ENCODE measurements at places on chromosomes 11 and 22.
A peak's percentile ranks its signal among the peaks of the same experiment; 100 is the strongest.

GRCh38 chr11:69377029-69377952, 83.3 kb downstream of the MYEOV start:
- no peak for DNase-seq

GRCh38 chr22:34592123-34592740, 473.7 kb upstream of the ISX start:
- DNase-seq, result no peak

DNA sequence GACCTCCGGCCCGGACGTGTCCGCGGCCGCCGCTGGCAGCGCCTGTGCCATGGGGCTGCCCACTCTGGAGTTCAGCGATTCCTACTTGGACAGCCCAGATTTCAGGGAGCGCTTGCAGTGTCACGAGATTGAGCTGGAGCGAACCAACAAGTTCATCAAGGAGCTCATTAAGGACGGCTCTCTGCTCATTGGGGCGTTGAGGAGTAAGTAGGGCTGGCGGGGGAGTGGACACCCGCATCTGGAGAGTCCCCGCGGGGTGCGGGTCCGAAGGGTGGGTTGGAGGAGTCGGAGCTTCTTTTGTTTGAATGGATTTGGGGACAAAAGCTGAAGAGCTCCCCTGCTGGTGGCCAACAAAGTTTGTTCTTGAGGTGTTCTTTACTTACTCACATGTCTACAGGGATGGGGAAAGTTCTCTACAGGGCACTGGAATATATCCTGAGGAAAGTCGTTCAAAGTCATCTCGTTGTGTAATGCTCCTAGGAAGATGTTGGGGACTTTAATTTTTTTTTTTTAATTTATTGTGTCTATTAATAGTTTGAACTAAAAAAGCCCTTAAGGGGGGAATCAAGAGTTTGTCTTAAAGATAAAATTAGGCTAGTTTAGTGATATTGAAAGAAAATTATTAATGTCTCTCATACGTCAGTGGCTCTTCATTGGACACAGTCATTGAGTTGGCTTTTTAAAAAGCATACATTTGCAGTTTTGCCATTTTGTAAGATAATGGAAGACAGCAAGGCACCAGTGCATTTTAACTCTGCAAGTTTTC, 725 bp downstream of the ARHGAP42 start:
- peak; percentile 78 for DNase-seq

- DNase-seq, result no peak
Observed at GRCh38 chr11:128862908-128863660, 4.0 kb downstream of the KCNJ1 start.

GRCh38 chr11:76598426-76598839, 72.1 kb downstream of the LRRC32 start:
- no peak for DNase-seq

- no peak for DNase-seq
Observed at GRCh38 chr22:41408665-41409064, 26.9 kb downstream of the TEF start.

DNA sequence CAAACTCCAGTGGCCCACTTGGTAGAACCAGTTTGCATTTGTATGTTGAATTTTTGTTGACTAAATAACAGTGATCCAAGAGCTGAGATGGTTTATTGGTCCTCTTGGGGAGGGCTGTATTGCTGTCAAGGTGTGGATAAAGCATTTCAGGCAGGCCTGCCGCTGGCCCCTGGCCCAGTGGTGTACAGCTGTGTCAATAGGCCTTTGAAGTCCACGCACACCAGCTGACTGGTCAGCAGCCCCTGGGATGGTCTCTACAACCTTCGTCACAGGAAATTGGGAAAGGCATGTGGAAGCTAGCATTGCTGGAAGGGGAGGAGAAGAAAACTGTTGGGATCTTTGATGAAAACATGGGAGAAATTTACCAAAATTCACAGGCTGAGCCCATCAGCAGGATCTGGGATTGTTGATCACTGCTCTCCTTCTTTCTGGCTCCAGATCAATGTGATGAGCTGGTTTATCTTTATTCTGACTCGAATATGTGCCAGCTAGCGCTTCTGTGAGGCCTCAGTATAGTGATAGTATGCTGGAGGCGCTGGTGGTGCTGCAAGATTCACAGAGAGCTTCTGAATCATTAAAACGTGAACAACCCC, 12.5 kb upstream of the E2F8 start:
- no peak for DNase-seq

GRCh38 chr22:31607696-31608095, 54.3 kb downstream of the PISD start:
- no peak for DNase-seq

DNA sequence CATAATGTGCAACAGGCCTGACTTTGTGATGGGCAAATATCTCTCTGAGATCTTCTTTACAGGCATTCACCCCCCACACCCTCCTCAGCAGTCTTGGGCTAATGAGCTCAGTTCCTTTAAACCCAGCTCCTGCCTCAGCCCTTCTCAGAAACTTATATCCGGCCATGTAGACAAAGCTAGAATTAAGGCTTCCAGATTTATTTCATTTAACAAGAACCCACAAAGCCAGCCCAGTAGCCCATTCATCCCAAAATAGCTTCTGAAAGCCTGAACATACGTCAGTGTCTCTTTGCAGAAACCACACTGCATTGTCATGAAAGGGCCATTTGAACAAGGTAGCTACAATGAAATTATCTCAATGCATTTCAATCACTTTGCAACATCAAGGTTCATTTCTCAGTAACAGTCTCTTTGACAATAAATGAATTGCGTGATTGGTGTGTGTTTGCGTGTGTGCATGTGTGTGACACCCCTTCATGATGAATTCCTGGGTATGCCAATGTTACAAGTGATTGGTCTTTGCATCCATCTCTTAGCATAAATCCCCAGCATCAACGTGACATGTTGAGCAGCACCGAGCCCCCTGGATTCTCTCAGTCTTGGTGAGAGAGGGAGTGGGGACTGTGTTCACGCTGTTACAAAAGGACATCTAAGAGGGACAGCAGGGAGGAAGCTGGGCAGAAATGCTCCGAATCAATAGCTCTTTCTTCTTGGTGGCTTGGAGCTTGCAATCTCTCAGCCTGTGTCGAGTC, 299.6 kb downstream of the KIRREL3 start:
- no peak for DNase-seq

DNA sequence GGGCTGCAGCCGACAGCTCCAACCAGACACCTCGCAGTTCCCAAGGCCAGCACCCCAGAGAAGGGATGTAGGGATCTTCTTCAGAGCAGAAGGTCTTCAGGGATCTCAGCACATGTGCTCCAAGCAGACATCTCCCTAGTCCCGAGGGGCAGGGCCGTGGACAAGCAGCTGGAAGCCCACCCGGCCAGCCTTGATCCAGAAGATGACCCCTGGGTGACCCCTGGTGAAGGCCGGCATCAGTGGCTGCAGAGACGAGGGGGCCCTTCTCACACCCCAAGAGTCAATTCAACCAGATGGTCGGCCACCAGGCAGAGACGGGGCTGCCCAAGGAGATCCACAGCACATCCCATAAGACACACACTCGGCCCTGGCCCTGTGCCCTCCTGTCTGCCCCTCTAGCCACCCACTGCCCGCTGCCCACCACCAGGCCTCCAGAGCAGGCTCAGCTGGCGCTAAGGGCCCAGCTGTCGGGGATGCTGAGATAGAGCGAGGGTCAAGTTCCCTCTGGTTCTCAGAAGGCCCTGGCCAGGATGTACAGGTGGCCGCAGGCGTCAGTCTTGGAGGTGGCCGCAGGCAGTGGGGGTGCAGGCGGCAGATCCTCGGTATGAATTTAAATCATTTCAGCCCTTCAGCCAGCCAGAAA, 168.3 kb downstream of the BRD1 start:
- no peak for DNase-seq

- DNase-seq, result no peak
Observed at GRCh38 chr11:34799848-34800247, 116.3 kb downstream of the APIP start.

GRCh38 chr11:117696540-117696939, 100.5 kb downstream of the DSCAML1 start:
- DNase-seq, result no peak

- no peak for DNase-seq
Observed at GRCh38 chr11:110755941-110756340, 43.7 kb upstream of the ARHGAP20 start.

DNA sequence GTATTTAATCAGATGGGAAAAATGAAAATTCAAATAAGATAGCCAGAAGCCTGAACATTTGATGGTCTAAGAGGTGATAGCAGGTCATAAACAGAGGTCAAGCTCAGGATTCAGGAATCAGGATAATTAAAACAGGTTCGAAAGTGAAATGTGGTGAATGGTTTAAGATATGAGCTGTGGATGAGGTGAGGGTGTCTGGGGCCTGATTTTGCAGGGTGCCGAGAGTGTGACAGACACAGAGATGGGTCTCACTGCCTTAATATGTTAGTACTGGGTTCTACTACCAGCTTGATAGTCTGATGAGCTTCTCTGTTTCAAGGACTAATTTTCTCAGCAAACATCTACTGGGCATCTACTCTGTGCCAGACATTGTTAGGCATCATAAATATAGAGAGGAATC, 19.9 kb upstream of the EMSY start:
- DNase-seq, result no peak

DNA sequence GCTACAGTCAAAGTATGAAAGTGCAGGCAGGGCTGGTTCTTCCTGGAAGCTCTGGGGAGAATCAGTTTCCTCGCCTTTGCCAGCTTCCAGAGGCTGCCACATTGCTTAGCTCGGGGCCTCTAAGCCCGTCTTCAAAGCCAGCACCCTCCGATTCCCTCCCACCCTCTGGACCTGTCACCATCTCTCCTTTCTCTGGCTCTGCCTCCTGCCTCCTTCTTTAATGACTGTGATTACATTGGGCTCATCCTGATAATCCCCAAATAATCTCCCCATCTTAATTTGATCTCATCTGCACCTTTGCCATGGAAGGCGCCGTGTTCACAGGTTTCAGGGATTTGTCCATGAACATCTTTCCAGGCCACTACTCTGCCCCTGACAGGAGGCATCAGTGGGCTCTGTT, 42.5 kb downstream of the MCM5 start:
- DNase-seq, result no peak

- DNase-seq, result no peak
Observed at GRCh38 chr11:109222761-109223160, 199.2 kb upstream of the C11orf87 start.

DNA sequence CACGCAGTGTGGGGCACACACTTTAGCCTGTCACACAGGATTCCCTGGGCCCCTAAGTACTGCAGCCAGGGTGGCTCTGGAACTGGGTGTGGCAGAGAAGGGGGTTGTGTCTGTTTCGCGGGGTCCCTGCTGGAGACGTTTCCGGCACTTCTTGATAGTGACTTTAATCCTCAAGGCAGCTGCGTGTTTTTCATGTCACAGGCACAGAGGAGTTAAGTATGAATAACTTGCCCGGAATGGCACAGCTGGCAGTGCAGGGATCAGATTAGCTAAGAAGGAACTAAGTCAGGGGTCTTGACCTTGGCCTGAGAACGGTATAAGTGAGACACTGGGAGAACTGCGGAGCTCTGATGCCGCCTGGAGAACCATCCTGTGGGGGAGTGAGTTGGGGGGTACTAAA, 7.5 kb upstream of the KRTAP5-7 start:
- DNase-seq, result no peak

GRCh38 chr22:30866811-30867271, 101.7 kb downstream of the MORC2 start:
- DNase-seq, result peak; percentile 84

- DNase-seq, result no peak
Observed at GRCh38 chr22:37126882-37127281, 17.4 kb upstream of the TMPRSS6 start.

DNA sequence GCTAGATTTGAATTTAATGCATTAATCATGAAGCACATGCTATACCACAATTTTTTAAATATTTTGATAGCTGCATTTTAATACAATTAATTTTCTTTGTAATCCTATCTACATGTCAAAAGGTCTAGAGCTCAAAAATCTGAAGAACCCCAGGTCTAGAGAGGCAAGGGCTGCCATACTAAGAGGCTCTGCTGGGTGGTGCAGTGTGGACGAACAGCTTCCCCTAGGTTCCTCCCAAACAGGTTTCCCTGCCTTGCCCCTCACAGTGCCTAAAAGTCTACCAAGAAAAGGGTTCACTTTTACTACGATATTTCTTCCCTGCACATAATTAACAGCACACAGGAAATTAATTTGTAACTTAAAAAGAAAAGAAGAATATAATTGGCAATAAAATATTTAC, 681.1 kb downstream of the OPCML start:
- DNase-seq, result no peak

GRCh38 chr11:125148743-125149142, 15.8 kb upstream of the PKNOX2 start:
- no peak for DNase-seq

DNA sequence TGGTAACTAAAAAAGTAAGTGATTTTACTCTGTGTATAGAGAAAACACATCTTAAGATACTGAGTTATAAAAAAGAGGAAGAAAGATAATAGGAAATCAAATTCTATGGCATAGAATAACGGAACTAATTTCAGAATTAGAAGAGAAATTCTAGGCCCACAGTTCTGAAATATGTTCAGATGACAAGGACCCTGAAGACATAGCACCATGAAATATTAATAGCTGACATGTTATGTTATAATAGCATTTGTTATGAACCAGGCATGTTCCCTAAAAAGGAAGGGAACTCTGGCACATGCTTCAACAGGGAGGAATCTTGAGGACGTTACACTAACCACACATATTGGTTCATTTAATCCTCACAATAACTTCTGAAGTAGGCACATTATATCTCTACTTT, 32.7 kb downstream of the PRDM10 start:
- no peak for DNase-seq

DNA sequence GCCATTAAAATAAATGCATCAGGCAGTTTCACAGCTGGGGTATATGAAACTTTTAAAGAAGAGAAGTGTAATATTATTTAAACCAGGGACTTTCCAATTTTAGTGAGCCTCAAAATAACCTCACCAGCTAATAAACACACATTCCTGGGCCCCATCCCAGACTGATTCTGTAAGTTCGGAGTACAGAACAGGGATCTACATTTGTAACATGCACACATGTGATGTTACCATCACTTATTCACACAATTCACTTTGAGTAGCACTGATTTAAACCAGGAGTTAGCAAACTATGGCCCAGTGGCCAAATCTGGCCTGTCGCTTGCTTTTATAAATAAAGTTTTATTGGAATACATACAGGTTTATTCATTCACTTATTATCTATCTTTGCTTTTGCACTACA, 62.0 kb downstream of the STK33 start:
- no peak for DNase-seq

- DNase-seq, result no peak
Observed at GRCh38 chr11:76147106-76147740, 59.1 kb downstream of the WNT11 start.

Data from glomerular endothelial cell (primary cell).